ENCODE measurements at places on chromosomes 5 and 9.
A peak's percentile ranks its signal among the peaks of the same experiment; 100 is the strongest.

- DNase-seq: no peak
Observed at GRCh38 chr5:163622799-163623198, 117.4 kb downstream of the MAT2B start.

DNA sequence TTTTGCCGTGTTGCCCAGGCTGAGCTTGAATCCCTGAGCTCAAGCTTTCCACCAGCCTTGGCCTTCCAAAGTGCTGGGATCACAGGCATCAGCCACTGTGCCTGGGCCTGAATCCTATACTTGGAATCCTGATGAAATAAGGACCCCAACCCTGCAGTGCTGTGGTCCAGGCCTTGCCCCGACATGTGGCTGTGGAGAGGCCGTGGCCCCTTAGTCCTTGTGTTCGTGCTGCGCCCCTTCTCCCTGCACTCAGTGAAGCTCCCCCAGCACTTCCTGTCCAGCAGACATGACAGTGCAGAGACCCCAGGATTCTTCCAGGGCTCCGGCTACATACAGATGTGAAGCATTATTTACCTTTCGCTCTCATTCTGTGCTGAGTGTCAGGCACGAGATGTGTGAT lies 52.9 kb downstream of the EHMT1 start:
- DNase-seq: no peak

GRCh38 chr5:173205916-173206315 lies 29.1 kb downstream of the NKX2-5 start:
- DNase-seq: no peak

GRCh38 chr5:116885825-116886224 lies 311.2 kb upstream of the SEMA6A start:
- DNase-seq: no peak

DNA sequence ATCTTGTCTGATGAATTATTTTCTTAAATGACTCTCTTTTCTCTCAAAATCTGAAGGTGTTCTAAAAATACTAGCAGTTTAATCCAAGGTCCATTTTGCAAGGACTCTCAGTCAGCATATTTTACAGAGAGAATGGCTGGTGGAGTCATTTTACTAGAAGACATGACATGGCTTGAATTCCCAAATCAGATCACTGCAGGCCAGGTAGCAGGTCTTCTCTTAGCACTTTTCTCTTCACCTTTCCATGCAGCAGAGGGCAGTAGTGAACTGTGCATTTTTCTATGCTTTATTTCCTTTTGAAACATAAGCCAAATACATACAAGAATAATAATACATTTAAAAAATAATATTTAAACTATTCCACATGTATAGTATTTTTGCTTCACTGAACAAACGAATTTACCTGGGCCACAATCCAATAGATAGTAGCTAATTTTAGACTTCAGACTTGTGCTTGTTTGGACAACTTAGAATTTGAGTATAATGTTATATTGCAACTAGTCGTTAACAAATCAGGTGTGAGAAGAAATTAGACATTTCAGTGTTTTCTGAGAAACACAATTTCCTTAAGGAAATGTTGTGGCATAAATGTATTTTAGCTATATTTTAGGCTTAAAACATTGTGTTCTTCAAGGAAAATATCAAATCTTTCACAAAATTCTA lies 289.4 kb upstream of the DAB2 start:
- DNase-seq: peak; percentile 58

DNA sequence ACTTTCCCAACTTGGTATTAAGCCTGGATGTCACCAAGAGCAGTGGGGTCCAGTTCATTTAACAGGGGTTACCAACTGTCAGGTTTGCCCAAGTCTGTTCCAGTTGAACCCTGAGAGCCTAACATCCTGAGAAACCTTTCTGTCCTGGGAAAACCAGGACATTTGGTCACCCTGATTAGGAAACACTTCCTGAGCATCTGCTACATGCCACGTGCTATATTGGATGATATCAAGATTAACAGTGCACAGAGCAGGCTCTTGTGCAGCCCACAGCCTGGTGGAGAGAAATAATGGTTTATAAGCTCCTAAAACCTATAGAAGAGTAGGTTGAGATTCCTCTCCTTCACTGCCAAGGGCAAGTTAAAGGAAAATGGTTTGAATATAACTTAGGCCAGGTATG lies 102.9 kb upstream of the RAD23B start:
- no peak for DNase-seq

GRCh38 chr5:127969002-127969401 lies 114.6 kb upstream of the SLC12A2 start:
- no peak for DNase-seq

DNA sequence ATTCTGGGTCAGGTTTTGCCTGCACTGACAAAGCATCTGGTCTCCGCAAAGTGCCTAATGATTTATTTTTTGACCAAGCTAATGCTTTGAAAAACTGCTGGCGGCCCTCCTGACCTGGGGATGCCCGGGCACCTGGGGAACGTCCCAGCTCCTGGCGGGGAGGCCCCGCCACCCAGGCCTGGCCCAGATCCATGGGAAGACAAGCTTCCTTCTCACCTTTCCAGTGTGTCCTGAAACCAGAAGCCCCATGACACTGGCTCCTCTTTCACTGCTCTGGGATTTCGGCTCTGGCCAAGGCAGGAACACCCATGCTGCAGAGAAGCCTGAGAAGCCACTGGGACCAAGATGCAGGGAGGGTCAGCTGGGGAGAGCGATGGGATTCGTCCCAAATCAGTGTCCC lies 144.1 kb downstream of the SEC61B start:
- no peak for DNase-seq

DNA sequence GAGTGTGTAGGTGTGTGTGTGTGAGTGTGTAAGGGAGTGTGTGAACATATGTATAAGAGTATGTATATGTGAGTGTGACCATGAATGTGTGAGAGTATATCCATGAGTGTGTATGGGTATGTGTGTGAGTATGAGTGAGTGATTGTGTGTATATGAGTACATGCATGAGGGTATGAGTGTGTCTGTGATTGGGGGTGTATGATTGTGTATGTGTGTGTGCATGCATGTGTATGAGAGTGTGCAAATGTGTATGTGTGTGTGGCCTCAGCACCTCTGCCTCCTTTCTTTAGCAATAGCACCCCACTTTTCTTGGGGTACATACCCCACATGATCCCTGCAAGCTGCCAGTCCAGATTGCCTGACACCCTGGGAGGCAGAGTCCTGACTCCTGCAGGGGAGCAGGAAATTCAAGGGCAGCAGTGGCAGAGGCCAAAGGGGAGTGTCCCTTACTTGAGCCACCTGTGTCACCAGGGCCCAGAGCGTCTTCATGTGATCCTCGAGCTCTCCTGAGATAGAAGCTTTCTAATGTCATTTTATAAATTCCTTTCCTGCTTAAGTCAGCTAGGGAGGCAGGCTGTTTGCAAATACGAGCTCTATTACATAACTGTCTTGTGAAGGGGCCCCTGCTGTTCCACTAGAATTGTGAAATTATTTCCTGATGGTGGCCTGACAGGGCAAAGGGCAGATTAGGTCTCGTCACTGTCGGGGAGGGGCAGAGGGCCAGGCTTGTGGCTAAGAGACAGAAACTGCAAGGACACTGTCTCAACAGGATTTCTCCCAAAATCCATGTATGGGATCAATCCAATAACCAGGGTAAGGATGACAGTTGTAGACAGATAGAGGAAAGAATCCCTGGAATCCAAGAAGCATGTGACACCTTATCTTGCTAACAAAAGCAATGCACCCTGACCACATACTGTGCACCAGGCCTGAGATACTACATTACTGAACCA lies 389.1 kb downstream of the GADD45G start:
- DNase-seq: no peak

DNA sequence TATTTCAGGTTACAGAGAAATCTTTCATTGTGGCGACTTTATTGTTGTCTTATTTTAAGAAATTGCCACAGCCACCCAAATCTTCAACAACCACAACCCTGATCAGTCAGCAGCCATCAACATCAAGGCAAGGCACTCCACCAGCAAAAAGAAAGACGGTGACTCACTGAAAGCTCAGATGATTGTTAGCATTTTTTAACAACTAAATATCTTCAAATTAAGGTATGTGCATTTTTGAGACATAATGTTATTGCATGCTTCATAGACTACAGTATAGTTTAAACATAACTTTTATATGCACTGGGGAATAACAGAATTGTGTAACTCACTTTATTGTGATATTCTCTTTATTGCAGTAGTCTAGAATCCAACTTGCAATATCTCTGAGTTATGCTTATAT lies 263.4 kb downstream of the TMEM232 start:
- DNase-seq: no peak

DNA sequence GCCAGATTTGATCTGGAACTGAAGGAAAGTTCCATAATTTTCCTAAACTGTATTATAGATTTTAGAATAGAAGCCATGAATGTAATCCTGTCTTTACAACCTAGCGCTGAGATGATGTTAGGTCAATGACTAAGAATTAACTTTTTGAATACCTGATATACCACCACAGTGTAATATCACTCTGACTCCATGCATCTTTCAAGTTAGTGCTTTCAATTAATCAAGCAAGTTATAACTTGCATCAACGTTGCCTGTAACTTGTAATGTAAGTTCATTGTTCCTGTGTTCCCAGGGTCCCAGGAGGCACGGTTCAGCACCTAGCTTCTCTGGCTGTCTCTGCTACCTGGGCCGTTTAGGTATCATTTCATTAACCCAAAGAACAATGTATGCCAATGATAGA lies 139.3 kb downstream of the CSNK1G3 start:
- DNase-seq: no peak

DNA sequence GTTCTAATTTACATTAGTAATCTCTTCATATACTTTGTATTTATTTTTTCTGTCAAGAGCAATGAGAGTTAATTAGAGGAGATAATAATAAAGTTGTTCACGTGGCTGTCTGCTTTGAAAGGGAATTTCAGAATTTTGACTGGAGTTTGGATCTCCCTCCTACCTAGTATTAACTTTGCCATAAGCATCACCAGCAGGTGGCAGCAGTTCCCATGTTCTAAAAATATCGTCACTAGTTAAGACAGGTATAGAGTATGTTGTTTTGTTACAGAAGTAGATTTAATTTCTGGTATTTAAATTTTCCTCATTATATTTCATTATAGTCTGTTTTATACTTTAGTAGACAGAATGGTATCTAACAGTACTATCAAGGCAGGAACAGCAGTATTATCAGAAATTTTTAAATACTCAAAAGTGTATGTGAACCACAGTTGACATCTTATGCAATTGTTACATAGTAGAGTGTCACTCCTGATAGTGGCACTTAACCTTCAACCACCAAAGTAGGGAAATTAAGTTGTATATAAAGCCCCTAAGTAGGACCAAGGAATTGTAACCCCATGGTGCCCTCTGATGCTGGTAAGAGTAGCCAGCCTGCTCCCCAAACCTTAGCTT lies 20.4 kb downstream of the GNPDA1 start:
- peak; percentile 84 for DNase-seq

DNA sequence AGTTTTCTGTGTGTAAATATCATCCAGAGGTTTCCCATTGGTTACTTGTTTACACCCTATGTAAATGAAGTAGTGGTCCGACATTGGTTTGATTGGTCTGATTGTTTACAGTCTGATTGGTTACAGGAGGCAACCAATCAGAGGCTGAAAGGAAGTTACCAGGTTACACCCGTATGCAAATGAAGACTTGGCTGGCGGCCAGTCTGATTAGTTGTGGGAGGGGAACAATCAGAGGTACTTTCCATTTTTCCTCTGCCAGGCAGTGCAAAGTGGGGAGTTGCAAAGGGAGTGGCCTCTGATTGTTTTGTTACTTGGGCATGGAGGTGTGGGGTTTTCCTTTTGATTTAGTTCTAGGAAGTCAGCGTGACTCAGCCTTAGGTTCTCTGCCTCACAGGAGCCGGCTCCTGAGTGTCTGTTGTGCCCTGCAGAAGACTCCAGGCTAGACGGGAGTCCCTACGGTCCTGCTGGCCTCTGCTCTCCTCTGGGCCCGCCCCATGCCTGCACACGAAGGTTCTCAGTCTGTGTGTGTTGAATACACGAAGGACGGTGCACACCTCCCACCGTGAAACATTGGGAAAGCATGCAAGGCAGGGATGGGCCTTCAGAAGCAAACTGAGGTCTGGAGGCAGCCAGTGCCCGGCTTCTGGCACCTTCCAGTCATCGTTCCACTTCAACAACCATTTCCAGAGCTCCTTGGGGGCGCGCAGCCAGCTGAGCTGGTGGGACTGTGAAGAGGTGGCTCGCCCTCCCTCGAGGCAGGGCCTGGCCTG lies 42.9 kb downstream of the OLFM1 start:
- DNase-seq: peak; percentile 32

- DNase-seq: no peak
Observed at GRCh38 chr9:10999646-11000045, 386.8 kb upstream of the PTPRD start.

DNA sequence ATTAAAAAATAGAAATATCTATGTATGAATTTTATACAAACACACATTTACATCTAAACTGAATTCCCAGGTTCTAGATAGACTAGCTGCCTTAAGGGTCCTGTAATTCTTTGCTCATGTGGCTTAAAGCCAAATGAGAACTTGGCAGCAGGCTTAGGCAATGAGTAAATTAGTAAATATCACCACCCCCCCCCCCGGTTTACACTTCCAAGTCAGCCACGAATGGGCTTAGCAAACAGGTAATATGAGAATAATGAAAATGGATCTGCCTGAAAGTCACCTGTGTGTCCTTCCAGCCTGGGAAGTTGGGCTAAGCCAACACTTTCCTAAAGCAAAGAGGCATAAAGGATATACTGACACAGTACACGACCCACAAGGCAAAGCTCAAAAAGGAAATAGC lies 108.6 kb downstream of the KLHL3 start:
- no peak for DNase-seq

GRCh38 chr9:99373912-99374311 lies 151.8 kb downstream of the SEC61B start:
- DNase-seq: no peak

GRCh38 chr9:9133526-9133925 lies 1333.9 kb upstream of the DMAC1 start:
- no peak for DNase-seq

GRCh38 chr5:150404121-150404520 lies 8.6 kb downstream of the CD74 start:
- no peak for DNase-seq

DNA sequence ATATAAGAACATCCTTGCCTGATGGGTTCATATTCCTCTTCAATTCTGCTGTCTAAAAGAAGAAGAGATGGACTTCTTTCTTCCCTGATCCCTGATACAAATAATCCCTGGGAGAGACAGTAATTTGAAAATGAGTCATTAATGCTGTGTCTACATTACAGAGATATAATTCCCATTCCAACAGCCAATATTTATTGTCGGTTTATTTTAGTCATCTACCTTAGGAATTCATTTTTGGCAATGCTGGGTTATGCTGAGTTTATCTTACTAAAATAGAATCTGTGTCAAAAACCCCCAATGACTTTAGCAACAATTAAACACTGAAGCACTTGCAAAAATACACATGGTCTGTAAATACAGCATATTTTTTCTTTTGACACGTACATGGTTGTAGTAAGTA lies 23.9 kb downstream of the ZNF474 start:
- no peak for DNase-seq

GRCh38 chr9:115050002-115050490 lies 67.9 kb downstream of the TNC start:
- DNase-seq: no peak

GRCh38 chr5:181235689-181236366 lies 7.9 kb downstream of the RACK1 start:
- no peak for DNase-seq

GRCh38 chr9:81620002-81620390 lies 69.4 kb downstream of the TLE1 start:
- no peak for DNase-seq

All from stimulated activated CD4-positive, alpha-beta T cell treated with anti-CD3 and anti-CD28 coated beads, Interleukin-2, amount 100 ng/mL, for 24 hours (primary cell).